Tongue (tissue), 3 donors: ENCODE measurements at places on chromosomes 3 and 15.

DNA sequence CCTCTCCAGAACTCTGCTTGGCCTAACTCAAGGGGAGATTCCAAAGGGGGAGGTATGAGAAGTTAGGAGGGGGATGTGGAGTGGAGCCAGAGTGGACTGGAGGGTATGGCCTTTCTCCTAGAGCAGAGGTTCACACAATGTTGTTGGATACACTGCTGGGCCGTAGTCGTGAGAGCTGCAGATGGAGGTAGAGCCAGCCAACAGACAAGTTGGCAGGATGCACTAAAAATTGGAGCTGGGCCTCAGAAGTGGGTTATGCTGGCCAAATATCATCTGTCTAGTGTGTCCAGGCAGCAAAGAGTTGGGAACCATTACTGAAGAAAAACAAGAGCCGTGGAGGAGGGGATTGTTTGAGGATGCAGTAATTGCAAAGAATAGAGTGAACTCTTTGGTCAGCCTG lies 27.7 kb upstream of the LRRFIP2 start:
- no peak for DNase-seq

DNA sequence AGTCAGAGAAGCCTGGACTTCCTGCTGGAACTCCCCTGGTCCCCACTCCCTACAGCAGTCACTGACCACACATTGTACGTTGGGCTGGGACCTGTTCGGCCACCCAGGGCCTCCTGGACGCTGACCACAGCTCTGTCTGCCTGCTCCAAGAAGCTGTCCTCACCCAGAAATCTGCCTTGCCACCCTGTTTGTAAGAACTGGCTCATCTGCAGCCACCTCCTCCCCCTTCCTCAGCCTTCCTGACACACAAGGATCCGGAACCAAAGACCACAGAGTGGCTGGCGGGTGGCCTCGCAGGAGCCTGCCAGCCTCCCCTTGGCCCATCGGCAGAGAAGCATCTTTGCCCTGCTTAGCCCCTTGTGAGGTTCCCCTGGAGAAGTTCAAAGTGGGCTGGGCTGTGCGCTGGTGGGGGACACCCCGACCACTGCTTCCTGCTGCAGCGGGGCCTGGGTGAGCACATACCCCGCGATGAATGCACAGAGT lies 91.9 kb downstream of the PCSK6 start:
- no peak for DNase-seq

DNA sequence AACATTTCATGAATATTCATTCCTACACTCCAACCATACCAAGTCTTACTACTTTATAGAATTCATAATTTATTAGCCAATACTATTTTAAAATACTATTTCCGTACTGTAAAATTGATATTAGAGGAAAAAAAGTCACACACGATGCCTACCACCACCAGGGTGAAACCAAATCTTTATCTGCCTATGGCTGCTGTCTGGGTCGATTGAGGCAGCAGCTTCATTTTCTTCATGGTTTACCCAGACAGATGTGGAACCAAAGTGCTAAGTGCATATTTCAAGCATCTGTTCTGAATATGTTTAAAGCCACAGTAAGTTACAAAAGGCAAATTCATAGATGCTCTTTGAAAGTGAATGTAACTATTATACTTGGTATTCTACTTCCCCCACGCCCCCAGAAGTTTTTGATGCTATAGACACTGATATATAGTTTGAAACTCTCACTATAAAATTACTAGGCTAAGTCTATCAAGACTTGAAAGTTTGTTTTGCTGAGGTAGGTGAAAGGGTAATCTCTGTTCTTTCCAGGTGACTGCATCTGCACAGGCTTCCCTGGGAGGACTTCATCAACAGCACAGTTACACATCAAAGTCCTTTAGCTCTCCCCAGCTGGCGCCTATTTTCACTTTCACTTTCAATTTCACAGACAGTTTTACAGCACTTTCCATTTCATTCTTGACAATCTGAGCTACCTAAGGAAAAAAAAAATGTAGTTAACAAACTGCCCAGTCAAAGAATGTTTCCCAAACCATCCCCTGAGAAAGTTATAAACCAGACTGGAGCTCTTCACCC lies 113.9 kb downstream of the POLQ start:
- peak; percentile 15 for DNase-seq

DNA sequence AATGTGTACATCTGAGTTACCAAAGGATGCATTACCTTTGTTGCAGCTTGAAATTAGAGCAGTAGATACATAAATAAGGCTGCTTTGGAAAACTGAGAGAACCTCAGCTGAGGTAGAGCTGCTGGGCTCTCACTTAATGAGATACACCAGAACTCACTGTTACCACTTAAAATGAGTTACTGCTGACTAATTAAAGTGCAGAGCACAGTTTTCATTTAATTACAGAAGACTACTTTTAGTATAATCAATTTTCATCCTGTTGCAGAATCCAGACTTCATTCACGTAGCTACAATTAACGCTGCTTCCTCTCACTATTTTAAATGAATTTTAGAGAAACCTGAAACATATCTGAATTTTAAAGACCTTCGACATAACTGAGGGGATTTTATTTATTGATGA lies 169.5 kb downstream of the USP13 start:
- DNase-seq = no peak

- no peak for DNase-seq
These were observed 855.9 kb downstream of the MCTP2 start for GRCh38 chr15:95087253-95087609.

- DNase-seq = peak; percentile 73
These were observed 34.5 kb downstream of the IL17RD start for GRCh38 chr3:57130571-57131209.

- peak; percentile 61 for DNase-seq
These were observed 1.4 kb downstream of the SLTM start for GRCh38 chr15:58931987-58932588.

DNA sequence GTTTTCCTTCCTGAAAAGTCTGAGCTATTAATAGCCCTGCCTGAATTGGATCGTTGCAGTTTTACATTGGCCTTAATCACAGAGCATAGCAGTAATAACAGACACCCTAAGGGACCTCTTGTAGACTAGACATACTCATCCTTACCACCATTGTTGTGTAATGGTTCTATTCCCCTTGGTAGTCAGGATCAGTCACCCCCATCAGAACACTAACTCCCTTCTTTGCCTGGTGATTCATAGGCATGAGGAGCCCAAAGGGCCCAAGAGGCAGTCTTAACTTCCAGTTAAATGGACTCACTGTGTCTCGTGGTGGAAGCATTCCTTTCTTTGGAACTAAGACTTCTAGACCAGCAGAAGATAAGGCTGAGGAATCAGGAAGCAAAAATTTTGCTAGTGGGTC lies 20.2 kb downstream of the CGGBP1 start:
- DNase-seq = no peak

GRCh38 chr3:51282931-51283330 lies 102.2 kb upstream of the MANF start:
- DNase-seq = no peak

DNA sequence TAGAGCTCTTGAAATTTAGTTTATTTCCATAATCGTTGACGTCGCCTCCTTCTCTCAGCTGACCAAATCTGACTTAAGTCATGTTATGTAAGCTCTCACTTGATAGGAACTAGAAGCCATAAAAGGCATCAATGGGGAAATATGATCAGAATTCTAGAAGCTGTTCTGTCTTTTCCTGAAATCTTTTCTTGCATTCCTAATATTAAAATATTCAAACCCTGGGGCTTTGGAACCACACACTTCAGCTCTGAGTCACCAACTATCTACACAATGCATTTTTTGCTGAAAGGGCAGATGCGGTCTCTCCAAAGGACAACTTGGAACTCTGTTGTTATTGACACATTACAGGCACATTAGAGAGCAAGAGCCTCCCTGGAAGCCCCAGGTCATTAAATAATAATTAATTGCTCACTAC lies 91.3 kb downstream of the LARS2 start:
- no peak for DNase-seq

DNA sequence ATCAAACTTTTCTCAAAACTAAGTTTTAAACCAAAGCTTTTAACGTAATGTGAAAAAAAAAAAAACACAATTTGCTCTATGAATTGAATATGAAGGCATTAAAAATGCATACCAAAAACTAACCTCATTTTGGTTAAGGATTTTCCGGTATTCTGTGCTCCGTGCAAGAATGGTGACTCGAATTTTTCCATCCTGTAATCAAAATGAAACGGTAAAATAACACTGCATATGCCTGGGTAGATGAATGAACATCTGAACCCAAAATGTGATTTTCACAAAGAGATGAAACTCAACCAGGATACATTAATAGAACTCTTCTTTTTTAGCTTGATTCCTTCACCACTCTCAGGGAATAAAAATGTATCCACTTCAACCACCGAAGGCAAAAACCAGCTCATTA lies 26.2 kb downstream of the EOGT start:
- no peak for DNase-seq

DNA sequence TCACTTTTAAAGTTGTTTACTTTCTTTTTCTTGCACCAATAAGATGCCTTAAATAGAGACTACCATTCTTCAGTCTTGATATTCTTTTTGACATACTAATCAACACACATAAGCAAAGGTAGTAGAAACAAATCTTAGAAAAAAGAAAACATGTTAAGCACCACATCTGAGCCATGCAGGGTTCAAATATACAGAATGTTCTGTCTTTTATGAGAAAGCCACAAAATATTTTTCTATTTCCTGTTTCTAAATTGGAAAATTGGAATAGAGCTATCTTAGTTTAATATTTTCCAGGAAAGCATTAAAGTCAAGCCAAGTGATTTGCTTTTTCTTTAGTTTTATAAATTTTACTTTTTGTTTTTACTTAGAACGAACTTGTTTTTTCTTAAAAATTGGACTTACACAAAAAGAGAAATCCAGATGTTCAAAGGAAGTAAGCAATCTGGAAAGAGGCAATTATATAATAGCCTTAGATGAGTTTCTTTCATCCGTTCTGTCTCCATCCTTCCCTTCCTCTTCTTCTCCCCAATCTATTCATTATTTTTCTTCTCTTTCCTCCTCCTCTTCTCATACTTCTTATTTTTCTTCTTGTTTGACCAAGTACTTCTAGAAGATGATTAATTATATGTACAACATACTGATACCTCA lies 731.7 kb downstream of the SQOR start:
- peak; percentile 4 for DNase-seq

DNA sequence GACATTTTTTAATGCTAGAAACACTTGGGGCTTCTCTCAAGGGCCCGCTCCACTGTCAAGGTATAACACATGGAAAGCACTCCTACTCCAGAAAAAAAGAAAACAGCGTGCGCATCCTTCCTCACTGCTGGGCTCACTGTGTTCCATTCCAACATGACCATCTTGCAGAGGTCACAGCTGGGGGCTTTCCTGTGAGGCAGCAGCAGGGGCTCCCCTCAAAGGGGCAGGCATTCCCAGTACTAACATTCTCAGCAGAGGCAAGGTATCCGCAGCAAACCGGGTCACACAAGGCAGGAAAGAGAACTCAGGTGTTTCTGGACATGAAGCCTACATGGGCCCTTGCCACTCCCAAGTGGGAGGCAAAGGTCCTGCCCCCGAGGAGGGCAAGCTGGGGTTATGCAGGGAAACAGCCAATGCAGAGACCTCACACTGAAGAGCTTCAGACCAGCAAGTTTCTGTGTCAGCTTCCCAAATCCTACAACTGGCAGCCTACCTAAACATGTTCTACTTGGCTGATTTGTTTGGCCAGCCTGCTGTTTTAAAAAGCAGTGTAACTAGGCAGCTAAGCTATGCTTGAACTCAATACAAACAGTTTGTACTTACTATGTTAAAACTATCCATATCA lies 6.4 kb downstream of the BDH1 start:
- peak; percentile 76 for DNase-seq

DNA sequence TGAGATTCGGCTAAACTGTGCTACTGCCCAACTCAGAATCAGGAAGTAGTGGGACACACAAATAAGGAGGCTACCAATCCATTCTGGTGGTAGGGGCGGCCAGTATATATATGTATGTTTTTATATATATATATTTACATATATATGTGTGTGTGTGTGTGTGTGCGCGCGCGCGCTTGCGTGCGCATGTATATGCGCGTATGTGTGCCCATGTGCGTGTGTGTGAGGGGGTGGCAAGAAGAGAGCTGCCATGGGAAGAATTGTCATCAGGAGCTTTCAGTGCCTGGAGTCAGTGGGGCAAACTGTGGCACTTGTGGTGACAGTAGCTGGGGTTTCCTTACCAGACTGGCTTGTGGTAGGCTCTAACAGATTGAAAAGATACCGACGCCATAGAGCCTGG lies 26.5 kb downstream of the GXYLT2 start:
- no peak for DNase-seq

GRCh38 chr3:3113042-3113709 lies 3.0 kb upstream of the IL5RA start:
- DNase-seq = no peak

DNA sequence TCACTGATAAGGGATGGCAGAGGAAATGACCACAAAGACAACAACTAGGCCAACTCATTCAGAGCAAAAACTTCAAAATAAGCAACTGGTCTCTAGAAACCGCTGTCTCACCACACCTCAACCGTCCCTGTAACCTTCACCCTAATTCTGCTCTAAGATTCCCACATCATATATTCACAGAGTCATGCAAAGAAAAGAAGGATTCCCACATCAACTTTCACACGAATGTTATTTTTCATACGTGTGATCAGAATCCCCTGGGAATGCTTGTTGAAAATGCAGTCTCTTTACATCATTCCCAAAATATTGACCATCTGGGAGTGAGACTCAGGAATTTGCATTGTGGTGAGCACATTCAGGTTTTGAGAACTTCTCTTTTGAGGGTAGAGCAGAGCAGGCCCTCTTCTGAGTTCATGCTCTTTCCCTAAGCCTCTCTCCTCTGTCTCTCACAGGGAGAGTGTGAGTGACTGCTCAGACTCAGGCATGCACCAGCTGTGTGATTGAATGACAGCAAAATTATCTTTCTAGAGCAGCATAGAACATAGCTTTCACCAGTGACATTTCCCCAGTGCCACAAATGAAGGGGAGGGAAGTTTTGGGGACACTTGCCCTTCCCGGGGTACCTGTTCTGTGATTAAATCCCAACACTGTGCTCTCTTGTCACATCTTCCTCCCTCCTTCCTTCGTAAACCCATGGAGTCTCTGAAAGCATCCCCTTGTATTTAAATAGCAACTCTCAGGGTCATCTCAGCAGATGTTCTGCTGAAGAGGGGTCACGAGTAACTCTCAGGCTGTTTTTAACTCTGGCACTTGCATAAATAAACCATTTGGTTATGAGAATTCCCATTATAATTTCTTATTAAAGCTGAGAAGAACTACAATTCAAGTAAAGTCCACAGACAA lies 170.9 kb downstream of the PLCL2 start:
- DNase-seq = peak; percentile 26

DNA sequence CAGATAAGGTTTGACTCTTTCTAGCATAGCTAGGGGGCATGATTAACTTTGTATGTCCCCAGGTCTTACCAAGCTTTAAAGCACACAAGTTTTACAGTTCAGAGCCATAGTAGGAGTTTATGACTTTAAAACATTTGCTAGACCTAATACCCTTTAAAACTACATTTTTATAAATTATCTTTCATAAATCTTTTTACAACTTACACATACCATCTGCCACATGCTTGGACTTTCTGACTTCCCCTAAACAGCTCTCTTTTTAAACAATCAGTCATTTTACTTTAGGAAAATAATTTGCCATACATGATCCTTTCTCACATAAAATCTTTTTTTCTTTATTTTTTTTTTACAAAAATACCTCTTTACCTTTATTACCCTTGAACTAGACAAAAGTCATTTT lies 735.3 kb upstream of the CADM2 start:
- DNase-seq = no peak

- no peak for DNase-seq
These were observed 59.4 kb downstream of the PLOD2 start for GRCh38 chr3:146101538-146101937.
